ENCODE measurements at places on chromosomes 12 and 14.

DNA sequence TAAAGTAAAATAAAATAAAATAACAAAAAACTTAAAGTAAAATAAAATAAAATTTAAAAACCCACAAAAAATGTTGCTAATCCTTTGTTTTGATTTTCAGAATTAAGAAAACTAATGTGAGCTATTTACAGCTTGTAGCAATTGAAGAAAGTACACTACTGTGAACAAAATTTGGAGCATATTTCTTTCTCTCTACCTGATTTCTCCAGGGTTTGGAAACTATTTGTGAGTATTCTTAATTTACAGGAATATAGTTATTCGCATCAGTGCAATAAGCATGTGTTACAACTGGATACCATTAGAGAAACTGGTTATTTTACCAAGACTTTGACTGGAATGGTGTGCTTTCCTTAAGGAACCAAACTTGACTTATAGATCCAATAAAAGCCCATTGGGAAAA lies 86.1 kb upstream of the CNOT2 start:
- no peak for DNase-seq

- DNase-seq = no peak
Observed at GRCh38 chr14:64727551-64728071, 23.4 kb downstream of the PLEKHG3 start.

- no peak for DNase-seq
Observed at GRCh38 chr12:116610971-116611541, 51.9 kb downstream of the MAP1LC3B2 start.

- peak; percentile 19 for DNase-seq
Observed at GRCh38 chr14:34247605-34248004, 214.4 kb downstream of the SPTSSA start.

GRCh38 chr12:57131896-57132744 lies 3.8 kb downstream of the LRP1 start:
- DNase-seq = no peak

DNA sequence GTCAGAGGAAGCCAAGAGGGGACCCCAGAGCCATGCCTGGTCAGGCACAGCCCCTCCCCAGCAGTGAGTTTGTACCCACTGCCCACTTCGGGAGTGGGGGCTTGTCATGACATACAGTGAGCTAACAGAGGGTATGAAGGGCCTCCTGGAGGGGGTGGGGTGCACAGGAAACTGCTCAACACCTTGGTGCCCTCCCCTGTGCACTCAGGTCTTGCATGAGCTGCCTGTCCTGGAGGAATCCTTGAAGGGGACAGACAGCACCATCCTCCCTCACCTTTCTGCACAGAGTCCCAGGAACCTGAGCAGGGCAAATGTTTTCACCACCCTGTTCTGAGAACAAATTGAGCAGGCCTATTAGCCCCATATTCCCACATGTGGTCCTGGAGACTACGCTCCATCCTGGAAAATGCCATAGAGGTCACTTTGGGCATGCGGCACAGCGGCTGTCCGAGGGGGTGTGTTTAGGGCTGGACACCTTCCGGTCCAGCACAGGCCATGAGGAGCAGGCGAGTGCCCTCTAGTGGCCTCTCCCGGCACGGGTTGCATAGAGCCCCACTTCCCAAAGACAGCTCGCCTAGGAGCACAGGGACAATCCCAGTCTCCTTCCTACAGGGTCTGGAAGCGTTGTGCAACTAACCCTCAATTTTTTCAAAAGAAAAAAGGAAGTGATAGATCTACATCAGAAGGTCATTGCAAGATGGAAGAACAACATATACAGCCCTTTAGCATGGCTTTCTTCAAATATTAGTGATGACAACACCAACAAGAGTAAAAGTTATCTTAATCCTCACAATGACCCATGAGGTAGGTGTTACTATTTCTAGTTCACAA lies 31.9 kb upstream of the ZFP36L1 start:
- peak; percentile 74 for DNase-seq

GRCh38 chr14:76784881-76785280 lies 23.6 kb downstream of the VASH1 start:
- DNase-seq = peak; percentile 93

- peak; percentile 17 for DNase-seq
Observed at GRCh38 chr12:92075425-92075914, 70.2 kb downstream of the BTG1 start.

GRCh38 chr12:81626406-81626805 lies 132.7 kb downstream of the PPFIA2 start:
- DNase-seq = no peak

DNA sequence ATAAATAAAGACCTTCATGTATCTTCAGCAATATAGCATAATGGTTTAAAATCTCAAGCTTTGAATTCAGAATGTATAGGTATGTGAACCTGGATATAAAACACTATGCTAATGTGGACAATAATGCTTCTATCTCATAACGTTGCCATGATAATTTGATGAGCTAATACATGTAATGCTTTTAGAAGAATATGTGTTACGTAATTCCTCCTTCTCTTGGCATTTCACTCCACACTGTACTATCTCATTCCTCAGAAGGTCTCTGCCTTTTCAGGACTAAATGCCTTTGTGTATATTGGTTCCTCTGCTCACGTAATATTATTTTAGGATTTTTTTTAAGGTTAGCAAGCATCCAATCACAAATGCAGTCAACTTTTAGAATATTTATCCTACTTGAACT lies 86.5 kb downstream of the FOXA1 start:
- no peak for DNase-seq

GRCh38 chr12:71876137-71876799 lies 36.7 kb downstream of the TBC1D15 start:
- DNase-seq = no peak

- DNase-seq = no peak
Observed at GRCh38 chr14:96624661-96625425, 122.7 kb downstream of the PAPOLA start.

GRCh38 chr12:127113945-127114344 lies 1153.0 kb upstream of the TMEM132C start:
- DNase-seq = no peak

- DNase-seq = peak; percentile 84
Observed at GRCh38 chr14:20757965-20758364, 10.2 kb upstream of the EDDM3B start.

DNA sequence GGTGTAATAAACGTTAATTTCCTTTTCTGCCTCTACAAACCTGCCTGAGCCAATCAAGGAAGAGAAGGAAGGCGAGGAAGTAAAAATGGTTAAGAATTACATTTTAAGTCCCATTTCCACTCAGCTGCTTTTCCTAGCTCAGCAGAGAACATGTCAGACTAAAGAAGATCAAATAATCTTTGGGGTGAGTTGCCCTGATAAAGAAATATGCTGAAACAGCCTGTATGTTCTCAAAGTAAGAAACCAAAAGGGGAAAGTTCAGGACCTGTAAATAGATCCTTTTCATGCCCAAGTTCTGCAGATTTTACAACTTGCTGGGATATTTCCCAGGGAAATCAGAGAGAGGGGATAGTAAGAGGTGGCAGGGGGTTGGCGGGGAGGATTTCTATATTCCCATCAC lies 55.5 kb downstream of the PHLDA1 start:
- DNase-seq = no peak

GRCh38 chr14:99581374-99581773 lies 22.6 kb downstream of the CCDC85C start:
- no peak for DNase-seq

- DNase-seq = no peak
Observed at GRCh38 chr12:26799741-26800140, 33.3 kb downstream of the ITPR2 start.

- no peak for DNase-seq
Observed at GRCh38 chr12:93008044-93008778, 79.1 kb upstream of the EEA1 start.

DNA sequence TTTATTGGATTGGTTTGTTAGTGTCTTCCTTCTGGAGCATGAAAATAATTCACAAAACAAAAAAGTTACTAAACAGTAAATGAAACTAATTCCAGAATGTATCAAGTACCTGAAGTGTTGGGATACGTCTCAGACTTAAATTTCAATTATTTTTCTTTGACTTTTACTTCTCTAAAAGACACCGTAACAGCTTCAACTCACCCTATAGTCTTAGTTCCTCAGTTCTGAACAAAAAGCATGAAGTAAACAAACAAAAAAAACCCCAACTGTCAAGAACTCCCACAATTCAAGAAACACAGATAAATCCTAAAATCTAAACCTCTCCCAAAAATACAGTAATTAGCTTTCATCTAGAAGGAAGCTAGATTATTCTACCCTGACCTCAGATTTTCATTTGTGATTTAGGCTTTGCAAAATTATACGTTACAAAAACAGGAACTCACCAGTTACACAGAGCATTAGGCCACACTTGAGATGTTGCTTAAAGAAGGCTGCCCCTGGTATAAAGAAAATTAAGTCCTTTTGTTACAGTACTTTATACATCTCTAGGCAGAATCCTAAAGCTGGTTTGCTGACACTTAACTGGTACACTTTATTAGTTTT lies 10.2 kb downstream of the HEATR5A start:
- peak; percentile 71 for DNase-seq

GRCh38 chr14:104116756-104117340 lies 21.5 kb upstream of the KIF26A start:
- no peak for DNase-seq

- no peak for DNase-seq
Observed at GRCh38 chr12:69331519-69331908, 16.7 kb upstream of the LYZ start.

GRCh38 chr14:60566101-60566500 lies 57.2 kb downstream of the SIX6 start:
- DNase-seq = no peak

DNA sequence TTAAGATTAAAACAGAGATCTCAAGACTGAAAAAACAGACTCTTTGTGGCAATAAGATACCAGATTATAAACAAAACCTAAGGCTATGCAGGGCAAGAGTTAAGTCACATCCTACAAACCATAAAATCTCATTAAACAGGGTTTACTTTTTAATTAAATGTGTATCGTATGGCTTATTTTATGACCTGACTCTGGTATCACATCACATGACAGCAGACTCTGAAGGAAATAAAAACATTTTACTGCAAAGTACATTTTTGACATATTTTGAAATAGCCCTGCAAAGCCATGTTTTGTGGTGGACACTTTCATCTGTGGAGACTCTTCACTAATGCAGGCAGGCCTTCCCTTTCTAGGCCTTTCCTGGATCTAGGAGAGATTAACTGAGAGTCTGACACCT lies 327.6 kb upstream of the CLEC14A start:
- DNase-seq = no peak

DNA sequence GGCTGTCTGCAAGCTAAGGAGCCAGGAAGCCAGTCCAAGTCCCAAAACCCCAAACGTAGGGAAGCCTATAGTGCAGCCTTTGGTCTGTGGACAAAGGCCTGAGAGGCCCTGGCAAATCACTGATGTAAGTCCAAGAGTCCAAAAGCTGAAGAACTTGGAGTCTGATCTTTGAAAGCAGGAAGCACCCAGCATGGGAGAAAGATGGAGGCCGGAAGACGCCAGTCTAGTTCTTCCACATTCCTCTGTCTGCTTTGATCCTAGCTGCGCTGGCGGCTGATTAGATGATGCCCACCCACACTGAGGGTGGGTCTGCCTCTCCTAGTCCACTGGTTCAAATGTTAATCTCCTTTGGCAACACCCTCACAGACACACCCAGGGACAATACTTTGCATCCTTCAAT lies 58.5 kb downstream of the CAPS2 start:
- DNase-seq = no peak

DNA sequence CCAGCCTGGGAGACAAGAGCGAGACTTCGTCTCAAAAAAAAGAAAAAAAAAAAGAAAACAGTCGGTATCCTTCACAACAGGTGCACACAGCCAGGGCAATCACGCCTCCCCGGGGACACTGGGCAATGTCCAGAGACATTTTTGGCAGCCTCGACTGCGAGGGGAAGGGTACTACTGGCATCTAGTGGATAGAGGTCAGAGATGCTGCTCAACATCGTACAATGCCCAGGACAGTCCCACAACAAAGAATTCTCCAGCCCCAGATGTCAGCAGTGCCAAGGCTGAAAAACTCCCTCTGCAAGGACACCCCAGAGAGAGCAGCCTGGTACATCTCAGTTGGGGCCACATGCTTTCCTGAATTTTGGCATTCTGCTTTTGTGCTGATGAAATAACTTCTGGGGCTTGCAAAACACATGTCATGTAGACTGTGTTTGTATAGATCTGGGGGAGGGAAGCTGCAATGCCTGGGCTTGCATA lies 21.5 kb downstream of the ALDH2 start:
- DNase-seq = peak; percentile 65

DNA sequence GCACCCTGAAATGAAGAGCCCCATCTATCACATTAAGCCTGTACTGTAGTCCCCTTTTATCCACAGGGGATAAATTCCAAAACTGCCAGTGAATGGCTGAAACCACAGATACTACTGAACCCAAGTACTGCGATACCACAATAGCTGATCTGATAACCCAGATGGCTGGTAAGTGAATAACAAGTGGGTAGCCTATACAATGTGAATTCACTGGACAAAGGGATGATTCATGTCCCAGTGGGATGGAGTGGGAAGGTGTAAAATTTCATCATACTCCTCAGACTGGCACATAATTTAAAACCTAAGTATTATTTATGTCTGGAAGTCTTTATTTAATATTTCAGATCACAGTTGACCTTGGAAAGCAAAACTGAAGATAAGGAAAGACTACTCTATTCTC lies 201.3 kb downstream of the GPHN start:
- DNase-seq = peak; percentile 16

DNA sequence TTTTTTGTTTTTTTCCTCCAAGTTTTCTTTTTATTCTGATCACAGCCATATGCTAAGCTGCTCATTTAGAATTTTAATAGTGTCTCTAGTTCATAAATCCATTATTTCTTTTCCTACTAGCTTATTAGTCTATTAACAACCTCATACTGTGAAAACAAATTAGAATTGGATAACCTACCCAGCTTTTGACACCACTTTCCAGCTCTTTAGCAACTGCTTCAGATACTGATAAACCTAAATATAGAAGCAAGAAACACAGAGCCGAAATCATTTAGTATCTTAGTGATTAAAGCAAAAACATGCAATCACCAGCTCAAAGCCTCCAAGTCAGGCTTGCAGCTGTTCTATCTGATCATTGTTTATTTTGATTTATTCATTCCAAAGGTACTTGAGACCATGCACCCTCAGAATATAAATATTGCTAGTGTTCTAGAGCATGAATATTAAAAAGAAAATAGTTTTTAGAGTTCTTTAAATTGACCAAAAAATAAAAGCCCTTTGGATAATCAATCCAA lies 121.5 kb downstream of the STXBP6 start:
- no peak for DNase-seq

- DNase-seq = no peak
Observed at GRCh38 chr14:34104489-34105397, 153.9 kb upstream of the EGLN3 start.

GRCh38 chr12:71509705-71510104 lies 70.1 kb downstream of the LGR5 start:
- DNase-seq = no peak

Measured in hematopoietic multipotent progenitor cell treated with erythropoietin and hydrocortisone succinate and interleukin-3 and kit ligand, for 6 days (in vitro differentiated cells).